ENCODE measurements at places on chromosomes 12 and 14. TPM values are rescaled to one million over a fixed set of nuclear protein-coding genes. Genes with fewer than 3 reads are reported as not detected.

The TAS2R50 gene
- 1.3 TPM for total RNA-seq

The FAM90A1 gene
- 0.54 TPM for total RNA-seq

- no peak for DNase-seq
Measured at GRCh38 chr12:32768518-32768917, 12.8 kb upstream of the YARS2 start.

GRCh38 chr12:66262737-66263136 lies 39.6 kb upstream of the HELB start:
- DNase-seq, result no peak

DNA sequence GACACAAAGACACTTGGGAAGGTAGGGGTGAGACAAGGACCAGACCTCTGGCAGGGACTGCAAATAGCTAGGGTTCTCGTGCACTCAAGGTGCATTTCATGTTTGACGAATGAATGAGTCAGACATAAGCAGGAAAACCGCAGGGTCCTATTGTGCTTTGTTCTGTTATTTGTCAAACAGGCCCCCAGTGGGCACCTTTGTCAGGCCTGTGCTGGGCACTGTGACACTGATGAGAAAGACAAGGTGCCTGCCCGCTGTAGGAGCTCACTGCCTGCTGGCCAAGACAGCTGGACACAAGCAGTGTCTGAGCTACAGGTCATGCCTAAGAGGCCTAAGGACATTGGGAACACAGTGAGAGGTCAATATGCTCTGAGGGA lies 2.3 kb downstream of the OTUB2 start:
- DNase-seq, result no peak

DNA sequence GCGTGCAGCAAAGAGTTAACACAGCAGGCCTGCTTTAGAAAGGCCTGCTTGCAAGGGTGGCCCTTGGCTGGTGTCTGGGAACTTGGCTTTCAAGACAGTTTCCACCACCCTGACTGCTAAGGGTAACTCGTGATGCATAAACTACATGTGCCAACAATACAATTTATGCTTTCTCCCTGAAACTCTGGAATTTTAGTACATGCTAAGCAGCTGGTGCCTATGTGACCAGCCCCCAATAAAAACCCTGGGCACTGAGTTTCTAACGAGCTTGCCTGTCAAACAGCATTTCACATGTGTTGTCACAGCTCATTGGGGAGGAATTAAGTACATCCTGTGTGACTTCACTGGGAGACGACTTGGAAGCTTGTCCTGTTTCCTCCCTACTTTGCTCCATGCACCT lies 133.1 kb downstream of the SLC5A8 start:
- DNase-seq, result no peak

DNA sequence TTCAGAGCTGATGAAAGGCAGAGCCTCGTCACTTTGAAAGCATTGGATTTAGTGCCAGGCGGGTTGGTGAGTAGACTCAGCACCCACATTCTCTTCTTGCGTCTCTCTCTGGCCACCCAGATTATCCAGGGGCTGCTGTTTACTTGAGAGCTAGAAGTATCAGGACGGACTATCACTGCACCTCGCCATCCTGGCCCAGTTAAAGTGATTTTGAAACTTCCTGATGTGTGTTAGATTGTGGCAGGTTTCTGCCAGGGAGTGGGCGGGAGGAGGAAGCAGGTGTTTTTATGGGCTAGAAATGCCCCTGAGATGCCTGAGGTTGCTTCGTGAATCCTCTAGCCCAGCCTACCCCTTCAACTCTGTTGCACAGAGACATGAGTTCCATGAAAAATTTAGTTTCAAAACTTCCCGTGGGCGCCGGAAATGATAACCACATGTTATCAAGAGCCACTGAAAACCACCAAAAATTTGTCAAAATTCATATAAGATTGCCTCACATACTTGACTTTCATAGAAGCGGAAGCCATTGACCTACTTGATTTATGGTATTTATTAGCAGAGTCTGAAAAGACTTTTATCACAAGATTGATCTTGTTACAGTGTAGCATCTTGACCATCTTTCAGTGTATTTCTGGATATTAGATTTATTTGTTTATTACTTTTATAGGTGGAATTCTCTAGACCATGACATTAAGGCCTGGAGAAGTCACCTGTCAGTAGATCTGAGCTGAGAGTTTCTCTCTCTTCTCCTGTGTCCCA lies 466.0 kb downstream of the RAD51B start:
- no peak for DNase-seq

DNA sequence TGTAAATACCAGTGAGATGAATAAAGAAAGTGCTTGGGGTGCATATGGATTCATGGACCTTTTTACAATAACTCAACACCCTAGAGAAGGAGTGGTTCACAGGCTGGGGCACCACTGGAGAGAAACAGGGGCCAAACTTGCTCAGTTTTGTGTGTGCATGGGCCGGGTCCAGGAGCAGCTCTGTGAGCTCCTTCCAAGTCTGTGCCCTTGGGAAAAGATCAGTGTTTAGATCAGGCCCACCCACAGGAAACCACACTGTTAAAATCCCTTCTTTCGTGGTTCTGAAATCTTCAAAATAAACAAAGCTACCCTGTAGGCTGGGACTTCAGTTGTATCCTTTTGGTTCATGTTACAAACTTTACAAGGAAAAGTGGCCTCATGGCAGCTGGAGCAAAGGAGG lies 156.1 kb upstream of the TMEM260 start:
- no peak for DNase-seq

GRCh38 chr12:109999983-110000505 lies 814 bp downstream of the ANKRD13A start:
- no peak for DNase-seq

DNA sequence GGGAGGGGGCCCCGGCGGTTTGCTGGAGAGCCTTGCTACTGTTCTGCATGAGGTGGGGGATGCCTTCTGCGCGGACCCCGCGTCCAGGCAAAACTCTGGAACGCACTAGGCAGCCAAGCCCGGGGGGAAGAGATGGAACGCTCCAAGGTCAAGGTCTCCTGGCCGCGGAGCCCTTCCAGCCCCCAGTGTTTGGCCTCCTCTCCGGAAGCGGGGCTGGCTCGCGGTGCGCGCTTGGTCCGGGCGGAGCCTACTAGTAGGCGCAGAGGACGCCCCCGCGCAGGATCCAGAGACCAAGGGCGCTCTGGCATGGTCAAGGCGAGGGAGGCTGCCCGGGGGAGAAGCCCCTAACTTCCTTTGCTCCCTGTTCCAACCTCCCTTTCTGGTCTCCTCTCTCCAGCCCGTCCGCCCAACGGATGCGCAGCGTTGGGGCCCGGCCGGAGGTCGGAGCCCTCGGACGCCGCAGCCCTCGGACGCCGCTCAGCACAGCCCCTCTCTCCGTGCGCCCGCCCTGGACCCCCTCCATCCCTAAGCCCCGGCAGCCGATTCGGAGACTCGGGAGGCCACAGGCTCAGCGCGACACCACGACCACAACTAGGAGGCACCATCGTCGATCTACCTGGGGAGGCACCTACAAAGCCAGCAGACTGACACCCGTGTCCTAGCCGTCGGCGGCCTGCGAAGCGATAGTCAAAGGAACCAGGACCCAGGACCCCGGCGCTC lies 669 bp upstream of the KCNK13 start:
- peak; percentile 27 for DNase-seq

- no peak for DNase-seq
Measured at GRCh38 chr12:45989287-45989686, 1.1 kb downstream of the SCAF11 start.

DNA sequence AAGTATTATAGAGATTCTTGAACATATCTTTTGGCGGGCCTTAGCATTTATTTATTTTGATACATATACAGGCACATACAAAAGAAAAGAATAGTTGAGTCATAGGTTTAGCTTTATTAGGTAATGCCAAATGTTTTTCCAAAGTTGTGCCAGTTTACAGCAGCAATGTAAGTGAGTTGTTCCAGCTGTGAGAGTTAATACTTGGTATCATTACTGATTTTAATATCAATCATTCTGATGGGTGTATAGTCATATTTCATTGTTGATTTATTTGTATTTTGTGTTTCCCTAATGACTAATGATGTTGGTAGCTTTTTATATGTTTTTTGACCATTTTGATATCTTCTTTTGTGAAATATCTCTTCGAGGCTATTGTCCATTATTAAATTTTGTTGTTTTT lies 122.4 kb downstream of the MIPOL1 start:
- DNase-seq, result no peak

DNA sequence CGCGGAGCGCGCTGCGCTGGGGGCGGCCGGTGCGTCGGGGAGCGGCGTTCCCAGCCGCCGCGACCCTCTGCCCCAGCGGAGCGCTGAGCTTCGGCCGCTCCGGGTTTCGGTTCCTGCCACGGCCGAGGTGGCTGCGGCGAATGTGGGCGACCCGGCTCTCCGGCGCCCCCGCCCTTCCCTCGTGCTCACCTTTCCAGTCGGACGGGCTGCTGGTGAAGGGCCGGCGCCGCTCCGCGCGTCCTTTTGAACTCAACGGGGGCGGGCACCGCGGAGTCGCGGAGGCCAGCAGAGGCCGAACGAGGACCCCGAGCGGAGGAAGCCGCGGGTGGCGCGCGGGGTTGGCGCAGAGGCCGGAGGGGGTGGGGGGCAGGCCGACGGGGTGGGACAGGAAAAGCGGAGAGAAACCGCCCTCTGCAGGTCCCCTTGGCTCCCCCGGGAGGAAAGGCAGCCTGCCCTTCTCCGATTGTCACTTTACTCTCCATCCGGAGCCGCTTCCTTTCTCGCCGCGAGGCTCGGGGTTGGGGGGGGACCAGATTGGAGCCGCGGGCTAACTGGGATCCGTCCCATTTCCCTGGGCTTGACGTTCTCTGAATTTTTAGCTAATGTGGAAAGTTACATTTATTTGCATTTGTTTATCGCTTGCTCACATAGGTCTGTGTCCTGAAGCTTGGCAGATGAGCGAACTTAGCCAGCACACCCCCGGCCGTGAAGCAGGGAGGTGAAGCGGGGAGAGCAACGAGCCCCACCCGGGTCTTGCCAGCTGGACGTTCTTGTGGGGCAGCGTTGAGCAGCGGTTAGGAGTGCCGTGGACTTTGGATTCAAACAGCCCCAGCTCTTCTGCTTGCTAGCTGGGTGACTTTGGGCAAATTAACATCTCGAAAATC lies at the start of gene SMAGP:
SMAGP (minus strand) TSS at position 349 of the 884 bp plus-strand sequence. CDS start 1,137 bp downstream, outside the sequence.
- DNase-seq, result peak; percentile 69

DNA sequence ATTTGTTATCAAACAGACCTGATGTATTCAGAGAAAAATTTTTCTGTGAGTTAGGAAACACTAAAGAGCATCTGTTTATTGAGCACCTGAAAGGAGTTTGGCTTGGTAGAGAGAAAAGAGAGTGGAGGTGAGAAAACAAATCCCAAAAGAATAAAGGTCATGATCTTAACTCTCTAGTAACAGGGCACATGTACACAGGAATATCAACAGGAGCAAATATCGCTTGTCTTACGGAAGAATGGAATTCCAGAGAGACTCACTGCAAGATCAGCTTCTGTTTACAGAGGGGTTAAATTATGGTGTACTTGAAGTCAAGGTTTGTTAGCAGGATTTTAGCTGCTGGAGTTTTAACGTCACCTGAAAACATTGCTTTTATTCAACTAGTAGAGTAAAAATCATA lies 78.8 kb downstream of the SPPL3 start:
- no peak for DNase-seq

DNA sequence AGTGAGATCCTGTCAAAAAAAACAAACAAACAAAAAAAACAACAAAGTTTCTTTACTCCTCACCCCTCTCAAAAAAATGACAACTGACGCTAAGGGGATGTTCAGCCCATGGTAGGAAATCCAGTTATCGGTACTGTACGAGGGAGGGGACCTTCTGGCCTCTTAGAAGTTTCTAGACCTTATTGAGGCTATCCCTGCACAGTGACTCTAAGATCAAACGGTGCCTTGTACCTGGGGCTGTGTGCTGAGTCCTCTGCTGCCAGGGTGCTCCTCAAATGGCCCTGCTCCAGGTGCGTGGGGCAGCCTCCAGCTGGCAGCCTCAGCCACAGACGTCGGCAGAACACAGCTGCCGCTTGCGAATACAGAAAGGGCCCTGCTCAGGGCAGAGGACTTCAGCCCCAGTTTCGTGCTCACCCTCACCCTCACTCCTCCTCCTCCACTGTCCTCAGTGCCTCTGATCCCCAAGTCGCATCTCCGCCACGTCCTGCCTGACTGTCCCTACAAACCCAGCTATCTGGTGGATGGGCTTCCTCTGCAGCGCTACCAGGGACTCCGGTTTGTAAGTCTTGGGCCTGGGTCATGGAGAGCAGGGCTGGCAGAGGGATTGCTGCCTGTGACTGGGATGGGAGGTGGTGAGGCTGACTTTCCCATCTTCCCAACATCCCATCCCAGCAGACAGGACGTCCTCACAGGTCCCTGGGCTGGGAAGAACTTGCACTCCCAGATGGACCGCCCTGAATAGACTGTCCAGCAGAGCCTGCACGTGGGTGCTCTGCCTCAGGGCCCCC lies 90.9 kb downstream of the B4GALNT3 start:
- DNase-seq, result no peak

DNA sequence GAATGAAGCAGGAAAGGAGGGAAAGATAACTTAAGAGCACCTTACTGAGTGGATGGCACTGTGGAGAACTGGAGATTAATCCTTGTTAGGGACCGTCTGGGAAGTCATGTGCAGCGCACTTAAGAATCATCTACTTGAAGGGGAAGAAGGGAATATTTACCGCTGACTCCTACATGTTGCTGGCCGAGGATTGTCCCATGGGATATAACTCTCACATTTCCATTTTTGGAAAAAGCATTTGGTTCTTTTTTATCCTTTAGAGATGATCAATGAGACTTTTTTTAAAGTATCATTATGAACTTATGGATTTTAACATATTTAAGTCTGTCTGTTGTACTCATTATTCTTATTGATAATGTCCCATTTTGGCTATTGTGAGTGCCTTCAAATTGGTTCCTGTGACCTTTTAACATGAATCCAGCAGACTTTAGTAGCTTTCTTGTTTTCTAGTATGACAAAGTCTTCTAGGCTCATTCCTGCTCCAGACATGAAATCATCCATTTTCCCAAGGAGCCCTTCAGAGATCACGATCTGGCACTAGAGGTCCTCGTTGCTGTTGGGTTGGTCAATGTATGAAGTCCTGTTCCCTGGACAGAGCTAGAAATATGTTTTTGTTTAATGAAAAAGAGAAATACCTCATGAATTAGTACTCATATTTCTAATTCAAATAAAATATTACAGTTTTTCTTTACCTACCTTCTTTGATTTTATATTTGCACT lies 20.2 kb upstream of the FAM234B start:
- DNase-seq, result no peak

- DNase-seq, result no peak
Measured at GRCh38 chr14:90536511-90537191, 139.8 kb downstream of the CALM1 start.

GRCh38 chr14:96204151-96205058 lies at the start of gene BDKRB2:
Gene BDKRB2, plus strand, starts transcription at chr14:96204839. Its CDS starts 32,269 bp downstream, at chr14:96237108.
- DNase-seq, result peak; percentile 84

DNA sequence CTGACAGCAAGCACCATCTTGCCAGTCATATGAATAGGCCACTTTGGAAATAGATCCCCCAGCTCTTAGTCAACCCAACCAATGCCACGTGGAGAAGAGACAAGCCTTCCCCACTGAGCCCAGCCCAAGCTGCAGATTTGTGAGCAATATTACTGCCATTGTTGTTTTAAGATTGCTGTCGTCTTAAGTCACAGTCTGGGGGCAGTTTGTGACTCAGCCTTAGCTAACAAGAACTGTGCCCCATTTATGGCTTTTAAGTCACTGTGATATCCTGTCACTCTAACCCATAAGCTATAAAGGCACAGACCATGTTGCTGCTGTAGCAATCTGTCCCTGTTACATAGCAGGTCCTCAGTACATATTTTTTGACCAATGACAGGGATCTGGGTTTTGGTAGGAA lies 464.2 kb downstream of the MED13L start:
- no peak for DNase-seq

GRCh38 chr14:35818346-35819115 lies 7.6 kb upstream of the BRMS1L start:
- DNase-seq, result no peak

GRCh38 chr12:50790081-50790480 lies 26.2 kb downstream of the ATF1 start:
- DNase-seq, result no peak
